Renal cortical epithelial cell (primary cell): ENCODE measurements at places on chromosomes 7 and 10.

DNA sequence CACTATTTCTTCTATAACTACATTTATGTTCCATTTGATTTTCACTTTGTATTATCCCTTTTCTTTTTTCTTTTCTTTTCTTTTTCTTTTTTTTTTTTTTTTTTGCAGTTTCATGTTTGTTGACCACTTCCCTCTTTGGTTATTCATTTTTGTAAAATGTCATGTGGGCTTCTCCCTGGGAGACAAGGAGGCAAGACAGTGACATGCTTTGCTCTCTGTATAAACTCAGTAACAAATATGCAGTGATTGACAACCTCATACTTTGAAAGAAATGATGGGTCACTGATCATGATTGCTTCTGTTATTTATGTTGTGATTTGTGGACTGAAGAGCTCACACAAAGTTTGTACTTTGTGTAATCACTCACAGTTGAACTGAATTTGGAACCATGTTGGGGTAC is 90.2 kb upstream of the ABI1 start:
- no peak for DNase-seq

GRCh38 chr7:94655848-94656657 is at the start of gene SGCE:
Gene SGCE, minus strand, starts transcription at chr7:94656133. Its CDS starts 35 bp downstream, at chr7:94656098.
- peak; percentile 35 for DNase-seq

DNA sequence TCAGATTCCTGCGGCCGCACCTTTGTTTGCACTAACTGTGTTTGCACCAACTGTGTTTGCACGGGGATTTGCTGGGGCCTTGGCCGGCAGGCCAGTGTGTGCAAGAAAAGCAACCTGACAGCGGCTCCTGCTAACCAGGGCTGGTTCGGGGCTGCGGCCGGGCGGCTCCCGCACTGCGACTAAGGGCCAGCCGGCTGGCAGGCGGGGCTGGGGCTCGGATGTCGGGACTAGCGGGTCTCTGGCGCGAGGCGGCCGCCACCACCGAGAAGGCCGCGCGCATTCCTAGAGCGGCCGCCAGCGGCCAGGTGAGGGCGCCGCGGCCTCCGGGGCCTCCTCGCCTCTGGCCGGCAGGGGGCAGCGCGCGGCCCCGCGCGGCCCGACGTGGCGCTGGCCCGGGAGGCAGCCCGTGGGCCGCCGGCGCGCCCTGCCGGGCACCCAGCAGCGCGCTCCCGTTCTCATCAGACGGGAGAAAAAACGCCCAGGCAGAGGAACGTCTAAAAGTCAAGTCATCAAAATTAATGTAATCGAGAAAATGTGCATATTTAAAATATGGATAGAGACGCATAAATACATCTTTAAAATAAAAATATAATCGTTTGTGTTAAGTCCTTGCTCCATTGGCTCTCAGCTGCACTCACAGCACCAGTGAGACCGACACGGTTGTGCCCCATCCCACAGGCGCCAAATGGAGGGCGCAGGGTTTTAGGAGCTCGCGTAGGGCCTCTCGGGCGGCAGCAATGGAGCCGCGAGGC is 38.5 kb downstream of the ZNF777 start:
- DNase-seq = peak; percentile 19

GRCh38 chr7:151388007-151388297 is 21.9 kb downstream of the WDR86 start:
- no peak for DNase-seq

GRCh38 chr7:102117743-102118142 is 168.9 kb upstream of the SH2B2 start:
- no peak for DNase-seq

DNA sequence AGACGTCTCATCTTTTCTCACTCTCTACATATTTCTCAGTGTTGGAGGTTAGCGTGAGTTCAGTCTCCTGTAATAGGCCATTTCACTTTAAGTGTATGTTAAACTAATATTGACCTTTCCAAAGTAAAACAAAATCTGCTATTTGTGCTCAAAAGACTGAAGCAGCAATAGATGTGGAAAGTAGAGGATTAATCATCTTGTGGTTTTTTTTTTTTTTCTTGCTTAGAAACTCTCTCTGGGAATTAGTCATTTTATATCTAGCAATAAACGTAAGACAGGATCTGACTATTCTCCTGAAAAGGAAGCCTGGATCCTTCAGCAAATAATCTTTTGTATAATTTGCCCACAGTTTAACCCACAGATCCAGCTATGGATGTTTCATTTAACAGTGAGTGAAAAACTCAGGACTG is 81.7 kb downstream of the NRP1 start:
- DNase-seq = peak; percentile 89

GRCh38 chr10:110244550-110244949 is 37.1 kb downstream of the MXI1 start:
- no peak for DNase-seq

- DNase-seq = no peak
These were observed 158.0 kb upstream of the NPVF start for GRCh38 chr7:25386311-25386744.

DNA sequence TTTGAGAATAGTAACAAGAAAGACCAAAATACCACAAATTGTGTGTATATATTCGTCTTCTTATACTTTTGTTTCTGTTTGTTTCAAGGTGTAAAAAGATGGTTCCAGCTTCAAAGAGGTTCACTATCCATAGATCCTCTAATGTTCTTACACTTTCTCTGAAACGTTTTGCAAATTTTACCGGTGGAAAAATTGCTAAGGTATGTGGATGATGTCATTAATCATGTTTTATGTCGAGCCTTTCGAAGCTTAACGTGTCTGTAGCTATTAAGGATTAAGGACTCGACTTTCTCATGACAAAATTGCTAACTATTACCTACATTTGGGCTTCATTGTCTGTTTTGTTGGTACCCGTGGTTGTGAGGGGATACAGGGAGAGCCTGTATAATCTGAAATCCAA is 112.8 kb downstream of the ANKRD61 start:
- no peak for DNase-seq

DNA sequence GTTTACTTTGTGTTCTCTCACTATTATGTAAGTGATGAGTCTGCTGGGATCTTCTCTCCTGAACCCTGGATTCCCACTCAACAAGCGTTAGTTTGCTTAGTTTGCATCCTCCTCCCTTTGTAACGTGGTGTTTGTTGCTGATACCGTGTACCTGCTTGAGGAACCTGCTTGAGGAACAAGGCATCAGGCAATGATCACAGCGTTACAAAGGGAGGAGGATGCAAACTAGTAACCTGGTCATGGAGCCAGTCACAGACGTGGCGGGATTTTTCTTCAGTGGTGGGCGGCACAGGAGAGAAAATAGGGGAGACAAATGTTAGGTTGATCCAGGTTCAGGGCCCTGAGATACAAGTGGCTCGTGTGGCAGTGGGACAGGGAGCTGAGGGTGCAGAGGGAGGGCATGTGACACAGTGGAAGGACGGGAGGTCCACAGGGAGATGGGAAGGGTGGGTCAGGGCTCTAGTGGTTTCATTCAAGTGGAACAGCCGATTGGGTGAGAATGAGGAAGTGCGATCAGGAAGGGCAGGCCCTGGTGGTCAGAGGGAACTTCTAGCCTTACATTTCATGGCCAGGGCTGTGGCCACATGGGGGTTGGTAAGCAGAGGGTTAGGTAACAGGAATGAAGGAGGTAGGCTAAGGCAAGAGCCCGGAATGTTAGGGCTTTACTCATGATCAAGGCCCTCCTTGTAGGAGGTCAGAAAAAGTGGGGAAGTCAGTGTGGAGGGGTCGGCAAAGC is 38.0 kb downstream of the SNX10 start:
- DNase-seq = peak; percentile 73
